ENCODE measurements at places on chromosomes 6 and 20. TPM values are rescaled to one million over a fixed set of nuclear protein-coding genes. Genes with fewer than 3 reads are reported as not detected.

Gene PCSK2
- not detected for total RNA-seq

Gene CCN2
- total RNA-seq: not detected

Gene TMEM217
- total RNA-seq: 4.8 TPM

Gene EBF4
- total RNA-seq: 10.5 TPM

GRCh38 chr6:154605178-154605881, 94.8 kb upstream of the CNKSR3 start:
- DNase-seq: no peak

All from activated T-helper 2 cell treated with anti-CD3 and anti-CD28 coated beads, Interferon-gamma antibody, Interleukin-2, Interleukin-4, amounts not matched to agents 10 μg/mL and 5 μg/mL and 100 μg/mL, durations not matched to agents 14 hours and 24 hours and 36 hours (primary cell).